ENCODE measurements at places on chromosomes 4 and X.

GRCh38 chr4:138702190-138702824 lies 313.3 kb upstream of the NOCT start:
- no peak for DNase-seq

DNA sequence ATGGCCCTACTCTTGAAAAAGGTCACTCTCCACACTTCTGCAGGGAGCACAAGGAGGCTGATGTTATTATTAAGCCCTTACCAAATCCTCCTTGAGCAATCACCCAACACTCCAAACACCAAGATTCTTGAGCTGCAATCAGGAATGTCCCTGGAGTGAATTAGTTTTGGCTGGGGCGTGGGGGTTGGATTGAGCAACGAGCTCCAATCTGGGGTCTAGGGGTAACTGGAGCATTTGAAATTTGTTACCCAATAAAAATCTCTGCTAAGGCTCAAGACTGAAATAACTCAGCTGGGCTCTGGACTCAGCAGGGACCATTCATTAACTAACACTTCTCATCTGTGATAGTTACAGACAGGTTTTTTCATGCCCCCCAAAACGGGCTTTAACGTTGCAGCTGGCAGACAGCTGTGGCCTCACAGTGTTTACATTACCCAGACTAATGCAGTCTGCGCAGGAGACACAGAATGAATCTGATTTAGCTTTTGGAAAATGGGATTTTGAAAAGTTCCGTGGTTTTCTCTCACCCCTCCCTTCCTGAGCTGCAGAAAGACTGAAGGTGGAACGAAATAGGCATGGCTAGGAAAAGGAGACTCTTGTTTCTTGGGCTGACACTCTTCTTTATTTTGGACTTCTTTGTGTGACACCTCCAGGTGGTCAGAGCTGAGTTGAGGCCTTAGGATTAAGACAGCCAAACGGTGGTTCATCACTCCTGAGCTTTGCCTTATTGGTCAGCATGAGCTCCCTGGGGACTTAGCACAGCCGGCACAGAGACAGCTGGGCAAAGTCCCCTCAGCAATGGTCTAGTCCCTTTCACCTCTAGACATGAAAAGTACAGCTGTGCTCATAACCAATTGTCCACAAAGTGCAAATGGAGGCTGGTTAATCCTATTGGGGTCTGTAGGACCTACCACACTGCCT lies 26.6 kb downstream of the PLAC1 start:
- DNase-seq: no peak

DNA sequence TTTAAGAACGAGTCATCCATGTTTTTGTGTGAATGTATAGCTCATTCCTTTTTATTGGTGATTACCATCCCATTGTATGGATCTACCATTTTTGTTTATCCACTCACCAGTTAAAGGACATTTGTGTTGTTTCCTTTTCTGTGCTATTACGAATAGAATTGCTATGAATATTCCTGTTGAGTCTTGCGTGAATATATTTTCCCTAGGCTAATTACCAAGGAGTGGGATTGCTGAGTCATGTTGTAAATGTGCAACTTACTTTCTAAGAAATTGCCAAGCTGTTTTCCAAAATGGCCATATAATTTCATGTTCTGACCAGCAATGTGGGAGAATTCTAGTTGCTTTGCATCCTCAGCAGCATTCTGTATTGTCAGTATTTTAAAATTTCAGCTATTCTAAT lies 51.3 kb downstream of the YIPF6 start:
- no peak for DNase-seq

DNA sequence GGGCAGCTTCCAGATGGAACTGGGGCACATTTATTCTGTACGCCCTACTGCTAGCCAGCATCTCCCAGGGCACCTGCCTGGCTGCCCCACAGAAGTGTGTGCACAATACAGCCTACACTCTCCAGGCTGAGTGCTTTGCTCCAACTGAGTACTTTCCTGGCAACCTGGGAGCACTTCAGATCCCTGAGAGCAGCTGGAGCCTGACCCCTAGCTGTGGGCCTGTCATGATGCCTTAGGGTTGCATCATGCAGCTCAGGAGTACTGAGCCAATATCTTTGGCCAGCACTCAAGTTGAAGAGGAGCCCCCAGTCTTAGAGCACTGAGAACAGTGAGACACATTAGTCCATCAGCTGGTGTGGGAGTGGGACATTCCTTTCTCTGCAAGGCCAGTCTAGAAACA lies 321.9 kb downstream of the CFAP47 start:
- DNase-seq: no peak

GRCh38 chrX:47321386-47321785 lies 49.0 kb upstream of the ZNF157 start:
- DNase-seq: no peak

DNA sequence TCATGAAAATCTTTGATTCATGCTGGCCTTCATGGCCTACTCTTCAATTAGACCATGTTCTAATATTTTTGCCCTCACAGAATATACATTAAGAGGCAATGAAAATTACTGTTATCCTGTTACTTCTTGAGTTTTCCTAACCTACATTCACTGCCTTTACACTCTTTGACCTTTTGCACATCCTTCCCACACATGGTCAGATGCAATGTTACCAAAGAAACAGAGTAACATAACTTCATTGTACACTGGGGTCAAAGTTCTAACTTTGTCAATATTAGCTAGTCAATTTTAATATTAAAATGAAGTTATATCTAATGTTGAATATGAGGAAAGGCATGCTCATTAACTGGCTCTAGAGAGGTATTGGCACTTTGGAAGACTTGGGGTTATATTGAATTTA lies 284.8 kb downstream of the TEX13C start:
- DNase-seq: no peak

DNA sequence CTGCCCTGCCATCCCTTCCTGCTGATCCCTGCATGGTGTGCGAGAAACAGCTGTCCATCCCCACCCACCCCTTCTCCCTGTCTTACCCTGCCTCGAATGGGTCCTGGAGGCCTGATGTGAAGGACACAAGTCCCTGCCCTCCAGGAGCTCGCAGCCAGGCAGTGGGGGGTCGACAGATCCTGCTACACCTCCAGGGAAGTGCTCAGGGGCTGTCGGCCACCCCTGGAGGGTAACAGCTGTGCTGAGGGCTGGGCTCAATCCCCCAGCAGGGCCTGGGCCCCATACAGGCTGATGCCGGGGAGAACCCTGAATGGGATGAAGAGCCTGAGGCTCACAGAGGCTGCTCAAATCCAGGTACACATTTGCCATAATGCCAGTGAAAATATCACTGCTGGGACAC lies 17.6 kb downstream of the HMX1 start:
- no peak for DNase-seq

- no peak for DNase-seq
Measured at GRCh38 chr4:47939456-47939855, 25.1 kb upstream of the NFXL1 start.

DNA sequence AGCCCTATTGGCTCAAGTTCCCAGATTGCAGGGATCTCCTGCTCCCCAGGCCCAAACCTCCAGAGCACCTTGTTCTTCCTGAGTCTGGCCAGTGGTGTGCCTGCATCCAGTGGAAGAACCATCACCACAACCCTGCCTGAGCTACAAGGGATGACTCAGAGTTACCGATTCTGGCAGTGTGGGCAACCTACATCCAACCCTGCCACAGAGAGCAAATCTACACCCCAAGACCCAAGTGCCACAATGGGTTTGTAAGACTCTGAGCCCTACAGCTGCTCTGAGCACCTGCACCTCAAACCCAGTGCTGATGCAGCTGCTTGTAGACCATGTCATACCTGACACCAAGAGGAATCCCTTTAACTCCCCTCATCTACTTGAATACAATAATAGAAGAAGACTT lies 110.0 kb downstream of the SOWAHB start:
- no peak for DNase-seq

DNA sequence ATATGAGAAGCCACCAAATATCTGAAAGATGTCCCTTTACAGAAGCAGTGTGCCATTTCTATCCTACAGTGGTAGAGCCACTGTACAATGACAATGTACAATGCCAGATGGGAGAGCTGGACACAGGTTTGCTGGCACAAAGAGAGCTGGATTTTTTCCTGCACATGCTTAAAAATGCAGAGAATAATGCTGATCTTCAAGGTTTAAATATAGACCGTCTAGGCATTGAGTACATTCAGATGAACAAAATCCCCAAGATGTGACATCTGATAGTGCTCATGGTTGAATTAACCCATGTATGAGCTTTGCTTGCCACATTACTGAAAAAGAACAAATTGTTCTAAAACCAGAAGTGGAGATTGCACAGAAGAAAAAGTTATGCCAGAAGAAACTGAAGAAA lies 11.7 kb downstream of the ADGRL3 start:
- DNase-seq: no peak

GRCh38 chrX:11965436-11965835 lies 172.8 kb upstream of the FRMPD4 start:
- no peak for DNase-seq

DNA sequence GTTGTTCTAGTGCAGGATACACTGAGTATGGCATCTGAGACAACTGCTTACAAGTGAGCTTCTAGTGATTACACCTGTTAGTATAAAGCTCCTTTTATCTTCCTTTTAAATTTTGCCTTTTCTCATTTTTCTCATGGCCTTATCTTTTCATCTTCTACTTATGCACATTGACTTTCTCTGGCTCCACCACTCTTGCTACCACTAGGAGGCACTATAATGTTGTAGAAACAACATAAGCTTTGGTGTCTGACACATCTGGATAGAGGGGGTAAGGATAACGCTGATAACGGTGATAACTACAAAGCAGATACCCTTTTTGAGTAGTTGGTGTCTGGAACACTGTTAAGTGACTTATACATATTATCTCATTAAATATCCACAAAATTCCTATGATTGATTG lies 187.4 kb upstream of the TEX13C start:
- DNase-seq: peak; percentile 60

- DNase-seq: no peak
Measured at GRCh38 chr4:19786616-19787015, 465.1 kb upstream of the SLIT2 start.

DNA sequence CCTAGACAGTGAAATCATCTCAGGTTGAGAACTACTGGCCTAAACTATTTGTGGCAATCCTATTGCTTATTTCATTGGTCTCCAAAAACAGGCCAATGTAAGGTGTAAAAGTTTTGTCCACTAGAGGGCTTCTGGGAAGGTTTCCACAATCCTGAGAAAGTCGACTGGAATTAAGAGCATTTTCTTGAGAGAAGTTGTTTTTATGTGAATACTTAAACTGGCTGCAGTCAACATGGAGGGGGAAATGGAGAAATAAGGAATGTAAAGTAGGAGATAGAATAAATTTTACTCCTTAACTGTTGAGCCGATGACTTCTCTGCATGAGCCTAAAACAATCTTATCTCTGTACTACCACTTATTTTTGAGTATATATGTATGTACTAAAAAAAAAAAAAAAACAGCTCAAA lies 11.0 kb upstream of the EIF4E start:
- DNase-seq: peak; percentile 43

DNA sequence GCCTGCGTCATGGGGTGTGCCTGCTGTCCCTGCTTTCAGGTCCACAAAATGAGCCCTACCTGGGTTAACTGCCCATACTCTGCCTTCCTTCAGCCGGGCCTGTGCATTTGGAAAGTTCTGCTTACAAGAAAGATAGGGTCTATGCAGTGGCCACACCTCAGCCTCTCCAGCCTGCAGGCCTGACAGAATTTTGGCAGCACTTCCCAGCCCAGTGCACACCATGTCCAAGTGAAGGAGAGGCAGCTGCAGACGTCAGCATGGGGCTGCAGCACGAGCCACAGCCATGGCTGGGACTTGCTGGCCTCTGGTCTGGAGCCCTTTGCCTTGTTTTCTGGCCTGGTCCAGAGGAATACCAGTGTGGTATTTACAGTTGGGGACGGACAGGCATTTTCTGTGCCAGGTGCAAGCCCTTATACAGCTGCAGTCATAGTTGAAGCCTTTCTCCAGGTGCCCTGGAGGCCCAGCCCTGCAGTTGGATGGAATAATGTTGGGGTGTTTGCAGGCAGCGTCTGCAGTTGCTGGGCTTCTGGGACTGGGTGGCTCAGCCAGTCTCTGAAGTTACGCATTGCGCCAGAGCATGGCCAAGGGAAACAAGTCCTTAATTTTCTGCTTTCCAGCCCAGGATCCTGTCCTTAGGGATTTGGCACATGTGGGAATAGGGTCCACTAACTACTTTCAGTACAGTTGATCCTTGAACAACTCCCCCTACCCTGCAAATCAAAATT lies 26.2 kb downstream of the JADE1 start:
- DNase-seq: no peak

DNA sequence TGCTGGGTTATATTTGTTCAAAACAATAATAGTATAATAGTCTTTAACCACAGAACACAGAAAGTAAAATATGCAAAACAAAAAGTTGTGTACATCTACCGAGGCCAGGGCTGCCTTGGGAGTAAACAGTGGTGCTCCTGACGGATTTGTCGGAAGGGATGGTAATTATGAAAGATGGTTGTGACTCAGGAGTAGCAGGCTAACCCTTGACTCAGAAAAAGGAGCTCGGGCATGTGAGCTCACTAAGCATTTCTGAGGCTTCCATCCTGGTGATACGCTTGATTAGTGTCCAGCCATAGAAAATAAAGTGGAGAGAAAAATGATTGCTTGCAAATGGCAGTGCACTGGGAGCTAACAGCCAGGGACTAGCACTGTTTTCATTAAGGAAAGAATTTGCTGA lies 53.2 kb upstream of the SPANXB1 start:
- DNase-seq: no peak

- no peak for DNase-seq
Measured at GRCh38 chr4:74304095-74304625, 4.1 kb upstream of the EPGN start.

DNA sequence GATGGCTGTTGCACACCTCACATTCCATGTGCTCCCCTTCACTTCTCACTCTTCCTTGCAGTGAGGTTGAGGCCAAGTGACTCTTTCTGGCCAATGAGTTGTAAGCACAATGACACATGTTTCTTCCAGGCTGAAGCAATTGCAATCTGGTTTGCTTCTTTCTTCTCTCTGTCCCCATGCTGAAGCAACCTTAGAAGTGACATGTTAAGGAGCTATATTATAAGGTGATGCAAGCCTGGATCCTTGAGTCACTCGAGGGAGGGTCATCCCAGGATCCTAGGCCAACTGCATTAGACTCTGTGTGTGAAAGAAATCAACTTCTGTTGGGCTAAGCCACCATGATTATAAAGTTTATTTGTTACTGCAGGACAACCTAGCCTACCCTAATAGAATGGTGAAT lies 45.5 kb upstream of the HS3ST1 start:
- DNase-seq: no peak

GRCh38 chrX:134000260-134001245 lies 15.2 kb upstream of the GPC3 start:
- no peak for DNase-seq

DNA sequence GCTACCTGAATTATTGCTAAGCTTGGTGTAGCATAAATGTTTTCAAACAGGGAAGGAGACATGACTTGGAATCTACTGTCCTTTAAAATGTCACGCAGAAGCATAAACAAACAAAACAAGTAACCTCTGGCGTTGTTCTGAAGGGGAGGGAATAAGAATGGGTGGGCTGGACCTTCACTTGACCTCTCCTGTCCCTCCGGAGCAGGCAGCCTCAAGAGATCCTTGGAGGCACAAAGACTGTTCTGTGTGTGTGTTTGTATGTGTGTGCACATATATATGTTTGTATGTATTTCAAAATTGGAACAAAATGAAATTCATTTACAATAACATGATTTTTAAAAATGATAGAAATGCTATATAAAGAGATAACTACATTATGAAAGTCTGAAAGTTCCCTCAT lies 91.3 kb upstream of the DCLK2 start:
- no peak for DNase-seq

Measured in activated CD4-positive, alpha-beta T cell treated with anti-CD3 and anti-CD28 coated beads, Interleukin-10, Interleukin-2, amounts not matched to agents 100 ng/mL and 50 ng/mL, durations not matched to agents 16 hours and 8 hours (primary cell).